ENCODE measurements at places on chromosomes 6 and 20. TPM values are rescaled to one million over a fixed set of nuclear protein-coding genes. Genes with fewer than 3 reads are reported as not detected.
A peak's percentile ranks its signal among the peaks of the same experiment; 100 is the strongest.

Gene SLC17A1
- total RNA-seq: not detected

Gene PBOV1
- not detected for total RNA-seq

Gene SLC22A2
- not detected for total RNA-seq

Gene GSTA4
- total RNA-seq: 20.9 TPM

Gene RAD21L1
- 0.11 TPM for total RNA-seq

DNA sequence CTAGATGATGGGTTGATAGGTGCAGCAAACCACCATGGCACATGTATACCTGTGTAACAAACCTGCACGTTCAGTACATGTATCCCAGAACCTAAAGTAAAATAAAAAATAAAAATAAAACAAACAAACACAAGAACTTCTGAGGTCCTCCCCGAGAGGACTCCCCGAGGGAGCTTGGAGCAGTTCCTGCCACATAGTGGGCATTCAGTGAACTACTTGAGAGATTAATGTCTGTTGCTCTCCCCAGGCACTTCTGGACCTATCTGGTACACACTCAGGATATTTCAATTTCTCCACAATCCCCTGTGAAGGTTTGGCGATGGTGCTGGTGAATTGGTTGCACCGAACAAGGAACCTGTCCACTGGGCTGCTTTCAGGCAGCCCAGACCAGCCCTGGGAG, 311.2 kb downstream of the ESR1 start:
- no peak overlapping the region for H3K4me3 ChIP-seq
- no peaks in the 10 kb centered on the region for H3K27me3 ChIP-seq
- H3K27ac ChIP-seq: no peak overlapping the region
- H3K4me1 ChIP-seq: peaks cover 9% of the 10 kb centered on the region
- no peaks in the 10 kb centered on the region for H3K36me3 ChIP-seq
- peak; percentile 22 for DNase-seq

GRCh38 chr6:13425943-13426931, 61.2 kb downstream of the GFOD1 start:
- no peaks in the 10 kb centered on the region for H3K36me3 ChIP-seq
- no peak overlapping the region for H3K27ac ChIP-seq
- H3K27me3 ChIP-seq: no peaks in the 10 kb centered on the region
- DNase-seq: peak; percentile 75

DNA sequence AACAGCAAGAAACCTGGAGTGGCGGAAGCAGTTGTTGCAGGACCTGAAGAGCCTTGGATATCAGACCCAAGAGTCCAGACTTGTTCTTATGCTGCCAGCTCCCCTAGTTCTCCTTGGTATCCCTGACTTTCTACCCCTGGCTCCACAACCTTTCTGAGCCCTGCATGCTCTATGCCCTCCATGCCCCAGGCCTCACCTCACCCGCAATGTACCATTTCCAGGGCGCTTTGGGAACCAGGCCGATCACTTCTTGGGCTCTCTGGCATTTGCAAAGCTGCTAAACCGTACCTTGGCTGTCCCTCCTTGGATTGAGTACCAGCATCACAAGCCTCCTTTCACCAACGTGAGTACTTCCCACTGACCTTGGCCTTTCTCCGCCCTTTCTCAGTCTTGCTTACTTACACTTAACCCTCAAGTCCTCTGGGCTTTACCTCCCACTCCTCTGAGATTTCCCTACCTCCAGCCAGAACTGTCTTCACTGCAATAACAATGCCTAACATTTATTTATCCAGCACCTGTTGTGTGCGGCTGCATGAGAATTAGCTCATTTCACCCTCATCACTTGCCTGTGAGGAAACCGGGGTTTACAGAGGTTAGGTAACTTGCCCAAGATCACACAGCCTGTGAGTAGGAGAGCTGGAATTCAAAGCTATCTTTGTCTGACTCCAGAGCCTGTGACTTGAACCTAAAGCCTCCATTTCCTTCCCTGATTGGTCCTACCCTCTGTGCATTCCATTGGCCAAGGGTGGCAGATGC, 2.3 kb downstream of the POFUT1 start:
- H3K36me3 ChIP-seq: peaks cover 14% of the 10 kb centered on the region
- H3K4me3 ChIP-seq: no peak overlapping the region
- no peak for DNase-seq
- H3K27me3 ChIP-seq: no peaks in the 10 kb centered on the region
- no peak overlapping the region for H3K27ac ChIP-seq
- H3K4me1 ChIP-seq: peaks cover 30% of the 10 kb centered on the region

DNA sequence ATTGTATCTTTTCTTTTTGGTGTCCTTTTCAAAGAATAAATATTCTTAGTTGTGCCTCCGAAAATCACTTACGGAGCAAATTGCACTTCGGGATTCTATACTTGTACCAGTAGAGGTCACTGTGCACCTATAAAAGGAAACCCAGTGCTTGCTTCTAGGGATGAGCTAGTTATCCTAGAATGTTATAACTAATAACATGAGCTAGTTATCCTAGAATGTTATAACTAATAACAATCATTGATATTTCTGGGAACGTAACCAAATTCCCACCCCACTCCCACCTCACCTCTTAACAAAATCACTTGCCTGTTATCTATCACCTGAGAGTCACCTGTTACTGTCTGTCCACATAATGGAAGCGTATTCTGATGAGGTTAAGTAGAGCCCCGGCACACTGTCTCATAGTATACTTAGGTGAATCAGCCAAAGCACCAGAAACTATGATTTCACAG, 126.9 kb upstream of the TIAM2 start:
- no peak overlapping the region for H3K4me3 ChIP-seq
- H3K4me1 ChIP-seq: peaks cover 9% of the 10 kb centered on the region
- peak; percentile 66 for DNase-seq
- no peaks in the 10 kb centered on the region for H3K27me3 ChIP-seq

Data from PC-3 (cell line).